H54 (cell line): ENCODE measurements at places on chromosomes 6 and 20.

DNA sequence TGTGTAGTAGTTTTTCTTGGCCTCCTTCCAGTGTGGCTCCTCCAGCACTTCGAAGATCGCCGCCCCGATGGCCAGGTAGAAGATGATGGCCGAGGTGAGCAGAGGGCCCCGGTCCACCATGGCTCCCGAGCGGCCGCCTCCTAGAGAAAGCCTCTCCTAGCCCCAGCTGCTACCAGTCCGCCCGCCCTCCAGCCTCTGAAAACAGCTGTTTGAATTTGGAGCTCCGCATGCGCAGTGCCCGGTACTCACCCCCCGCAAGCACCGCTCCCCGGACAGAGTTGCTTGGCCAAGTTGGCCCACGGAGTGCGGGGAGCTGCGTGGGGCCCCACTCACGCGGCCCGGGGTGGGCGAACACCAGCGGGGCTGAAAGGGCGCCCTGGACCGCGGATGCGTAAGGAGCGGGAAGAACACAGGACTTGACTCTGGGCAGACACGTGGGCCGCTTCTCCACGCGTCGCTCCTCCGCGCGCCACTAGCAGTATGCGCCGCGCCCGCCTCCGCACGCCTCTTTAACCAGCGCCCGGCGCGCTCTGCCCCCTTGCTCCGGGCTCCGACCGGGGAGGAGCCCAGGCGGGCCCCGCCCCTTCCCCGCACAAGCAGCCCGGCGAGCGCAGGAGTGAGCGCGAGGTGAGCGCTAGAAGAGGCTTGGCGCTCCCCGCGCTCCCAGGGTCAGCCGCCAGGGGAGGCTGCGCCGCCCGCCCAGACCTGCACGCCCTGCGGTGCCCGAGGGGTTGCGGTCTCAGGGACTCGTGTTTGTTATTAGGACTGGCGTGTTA, at the start of gene KCNK5:
KCNK5 (minus strand) TSS at position 484 of the 776 bp plus-strand sequence; CDS start at position 120, 364 bp downstream.
- no peak for DNase-seq

DNA sequence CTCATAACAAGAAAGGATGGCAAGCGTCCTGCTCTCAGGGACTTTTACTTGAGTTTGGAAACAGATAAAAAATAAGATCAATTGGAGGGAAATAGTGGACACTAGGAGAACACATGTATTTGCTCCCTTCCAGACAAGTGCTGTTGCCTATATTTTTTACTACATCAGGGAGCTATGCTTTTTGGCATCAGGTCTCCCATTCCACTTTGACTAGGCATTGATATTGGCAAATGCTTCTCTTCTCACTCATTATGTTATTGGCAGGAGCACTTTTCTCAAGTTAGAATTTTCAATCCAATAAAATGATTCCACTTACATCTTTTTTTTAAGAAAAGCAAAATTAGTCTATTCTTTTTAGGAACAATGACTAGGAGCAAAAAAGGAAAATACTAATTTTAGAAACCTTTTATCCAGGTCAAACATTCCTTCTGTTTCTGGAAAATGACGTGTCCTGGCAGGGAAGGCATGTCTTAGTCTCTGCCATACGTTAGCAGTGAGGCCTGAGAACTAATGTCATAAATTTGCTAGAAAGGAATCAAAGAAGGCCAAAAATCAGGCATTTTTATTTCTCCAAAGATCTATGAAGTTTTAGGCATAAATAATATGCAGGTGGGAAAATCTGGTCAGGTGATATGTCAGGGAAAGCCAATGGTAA, 21.4 kb downstream of the BCAS1 start:
- no peak for DNase-seq

DNA sequence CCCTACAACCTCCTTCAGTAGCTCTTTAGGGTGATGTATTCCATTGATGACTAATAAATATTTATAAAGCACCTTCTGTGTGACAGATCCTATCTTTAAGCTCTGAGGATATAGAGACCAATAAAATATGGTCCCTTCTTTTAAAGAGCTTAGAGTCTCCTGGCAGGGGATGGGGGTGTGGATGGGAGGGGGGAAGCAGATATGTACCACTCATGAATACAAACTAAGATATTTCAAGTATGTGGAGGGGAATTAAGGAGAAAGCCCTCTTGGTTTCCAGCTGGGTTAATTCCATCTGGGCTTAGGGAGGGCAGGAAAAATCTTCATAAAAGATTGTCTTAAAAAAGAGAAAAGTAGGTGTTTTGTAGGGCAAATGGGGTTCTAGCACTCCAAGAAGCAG, 21.6 kb upstream of the FBXO9 start:
- DNase-seq = peak; percentile 32

- DNase-seq = peak; percentile 22
These were observed 16.2 kb downstream of the GABRR2 start for GRCh38 chr6:89298680-89299465.

DNA sequence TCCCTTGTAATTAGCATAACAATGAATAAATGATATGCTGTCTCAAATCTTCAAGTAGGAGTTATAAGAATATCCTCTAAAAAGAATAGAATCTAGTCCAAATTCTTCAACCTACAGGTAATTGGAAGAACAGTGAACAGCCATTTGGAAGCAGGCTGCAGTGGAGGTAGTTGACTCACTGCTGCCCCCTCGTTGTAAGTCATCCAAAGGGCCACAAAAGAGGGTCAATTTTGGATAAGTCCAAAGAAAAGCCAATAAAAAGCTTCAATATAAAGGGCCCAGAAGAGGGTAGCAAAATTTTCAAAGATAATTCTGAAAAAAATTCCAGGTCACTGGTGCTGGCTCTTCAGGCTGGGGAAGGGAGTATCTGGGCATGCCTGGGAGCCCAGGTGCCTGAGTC, 60.8 kb upstream of the SSTR4 start:
- DNase-seq = peak; percentile 21

- DNase-seq = no peak
These were observed 31.9 kb downstream of the RALGAPB start for GRCh38 chr20:38504368-38505090.

DNA sequence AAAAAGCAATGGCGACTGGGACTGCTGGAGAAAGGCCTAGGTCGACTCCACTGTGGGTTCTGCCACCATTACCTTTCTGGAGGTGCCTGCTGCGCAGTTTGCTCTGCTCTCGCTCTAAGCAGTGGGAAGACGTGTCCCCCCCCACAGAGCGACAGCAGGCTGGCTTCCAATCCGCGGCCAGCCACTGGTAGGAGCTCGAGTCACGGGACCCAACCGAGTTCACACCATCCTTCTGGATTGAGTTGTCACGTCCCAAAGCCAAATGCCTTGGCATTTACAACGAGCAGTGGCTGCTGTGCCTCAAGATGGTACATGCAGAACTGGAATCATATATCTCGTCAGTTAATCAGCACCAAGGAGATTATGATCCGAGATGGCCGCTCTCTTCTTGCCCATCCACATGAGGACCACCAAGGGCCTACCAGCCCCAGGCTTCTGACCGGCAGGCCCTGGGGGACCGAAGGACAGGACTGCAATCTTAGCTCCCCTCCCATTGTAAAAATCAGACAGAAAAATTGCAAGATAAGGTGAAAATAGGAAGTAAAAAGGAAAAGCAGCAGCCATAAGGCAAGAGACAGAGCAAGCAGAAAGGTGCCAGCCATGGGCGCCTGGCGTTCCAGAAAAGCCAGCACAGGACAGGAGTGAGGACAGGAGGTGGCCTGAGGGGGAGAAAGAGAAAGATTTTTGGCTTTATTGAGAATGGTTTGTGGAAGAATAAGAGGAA, 74.4 kb downstream of the TRAM2 start:
- DNase-seq = no peak

DNA sequence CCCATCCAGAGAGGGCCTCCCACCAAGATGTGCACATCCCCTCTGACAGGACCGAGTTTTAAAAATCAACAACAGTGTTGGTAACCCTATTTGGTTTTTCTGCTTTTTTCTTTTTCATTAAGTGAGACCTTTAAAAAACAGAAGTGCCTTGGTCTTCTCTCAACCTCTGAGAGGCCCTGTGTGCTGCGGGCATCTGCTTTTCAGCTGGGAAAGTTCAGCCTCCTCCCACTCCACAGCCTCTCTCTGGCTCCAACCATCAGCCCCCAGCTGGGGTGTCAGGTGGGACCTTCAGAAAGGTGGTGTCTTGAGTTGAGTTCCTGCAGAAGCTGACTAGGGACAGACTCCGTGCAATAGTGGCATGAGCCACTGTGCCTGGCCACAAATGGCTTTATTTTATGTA, 64.6 kb upstream of the ZMYND8 start:
- DNase-seq = no peak

- DNase-seq = no peak
These were observed 158.1 kb downstream of the CDH26 start for GRCh38 chr20:60116128-60116909.

DNA sequence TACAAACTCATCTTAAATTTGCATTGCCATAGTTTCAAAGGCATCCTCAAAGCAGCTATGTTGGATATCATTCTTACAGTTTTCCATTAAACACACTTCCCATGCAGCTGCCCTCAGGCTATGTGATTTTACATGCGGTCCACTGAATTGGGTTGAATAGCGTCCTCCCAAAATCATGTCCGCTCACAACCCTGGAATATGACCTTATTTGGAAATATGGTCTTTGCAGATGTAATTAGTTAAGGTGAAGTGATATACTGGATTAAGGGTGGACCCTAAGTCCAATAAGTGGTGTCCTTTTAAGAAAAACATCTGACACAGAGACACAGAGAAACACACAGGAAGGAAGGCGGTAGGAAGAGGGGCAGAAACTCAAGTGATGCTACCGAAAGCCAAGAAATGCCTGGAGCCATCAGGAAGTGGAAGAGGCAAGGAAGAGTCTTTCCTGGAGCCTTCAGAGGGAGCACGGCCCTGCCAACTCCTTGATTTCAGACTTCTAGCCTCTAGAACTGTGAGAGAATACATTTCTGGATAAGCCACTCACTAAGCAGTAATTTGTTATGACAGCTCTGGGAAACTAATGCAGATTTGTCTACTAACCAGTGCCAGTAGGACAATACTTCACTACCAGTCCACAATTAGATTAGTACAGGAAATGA, 42.7 kb upstream of the NHSL1 start:
- DNase-seq = no peak

DNA sequence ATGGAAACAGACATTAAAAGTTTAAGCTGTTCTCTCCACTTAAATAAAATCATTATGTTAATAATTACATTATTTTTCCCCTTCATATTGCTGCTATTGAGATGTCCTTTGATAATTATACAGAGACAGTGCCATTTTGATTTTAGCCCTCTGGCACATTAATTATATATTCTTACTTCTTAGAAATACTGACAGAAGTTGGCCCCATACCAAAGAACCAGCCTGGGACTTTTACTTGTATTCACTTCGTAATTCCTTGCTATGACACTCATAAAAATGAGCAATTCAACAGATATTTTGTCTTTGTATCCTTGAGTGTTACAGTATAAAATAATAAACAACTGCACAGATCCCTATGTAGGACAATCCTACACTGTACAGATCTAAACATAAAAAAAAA, 743.7 kb downstream of the TBC1D32 start:
- DNase-seq = no peak

- DNase-seq = peak; percentile 34
These were observed 51.1 kb downstream of the TCP11 start for GRCh38 chr6:35089935-35090505.

DNA sequence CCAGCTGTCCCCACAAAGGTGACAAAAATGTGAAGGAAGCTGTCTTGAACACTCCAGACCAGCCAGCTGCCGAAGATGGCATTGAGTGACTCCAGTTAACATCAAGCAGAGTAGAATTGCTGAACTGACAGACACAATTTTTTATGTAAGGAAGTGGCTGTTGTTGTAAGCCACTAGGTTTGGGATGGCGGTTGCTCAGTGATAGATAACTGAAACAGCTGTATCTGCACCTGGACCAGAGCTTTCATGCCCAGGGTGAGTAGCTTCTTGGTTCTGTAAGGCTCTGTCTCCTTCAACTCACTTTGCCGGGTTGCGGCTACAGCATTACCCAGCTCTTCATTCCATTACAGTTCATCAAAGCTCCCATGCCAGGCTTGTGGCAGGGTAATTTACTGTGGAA, 49.7 kb upstream of the DDR1 start:
- DNase-seq = no peak

DNA sequence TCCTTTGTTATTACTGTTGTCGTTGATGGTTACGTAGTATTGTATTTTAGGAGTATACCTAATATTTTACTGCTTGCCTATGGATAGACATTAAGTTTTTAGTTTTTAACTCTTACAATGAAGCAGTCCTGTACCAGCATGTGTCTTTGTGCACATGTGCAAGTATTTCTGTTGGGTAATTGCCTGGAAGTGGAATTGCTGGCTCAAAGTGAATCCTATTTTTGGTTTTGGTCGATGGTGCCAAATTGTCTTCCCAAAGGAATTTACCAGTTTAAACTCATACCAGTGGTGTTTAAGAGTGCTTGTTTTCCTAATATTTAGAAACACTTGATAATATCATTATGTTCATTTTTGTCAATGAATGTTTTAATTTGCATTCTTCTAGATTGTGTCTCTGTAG, 75.5 kb downstream of the ANKS1A start:
- no peak for DNase-seq

DNA sequence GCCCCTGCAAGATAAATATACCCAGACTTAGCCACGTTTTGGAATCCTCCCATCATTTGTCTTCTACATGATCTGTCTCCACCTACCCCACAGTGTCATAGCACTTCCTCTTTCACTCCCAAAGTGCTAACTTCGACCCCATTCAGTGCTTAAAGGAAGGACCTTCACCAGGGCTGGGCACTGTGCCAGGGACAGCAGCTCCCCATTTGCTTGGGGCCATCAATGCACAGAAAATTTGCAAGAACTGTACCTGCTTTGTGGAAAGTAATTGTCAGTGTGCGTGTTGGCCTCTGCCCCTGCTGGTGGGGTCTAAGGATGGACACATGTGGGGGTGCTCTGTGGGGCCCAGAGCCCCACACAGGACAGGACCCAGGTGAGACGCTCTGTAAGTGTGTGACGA, 5.2 kb upstream of the BPIFA2 start:
- DNase-seq = no peak

GRCh38 chr20:21052241-21052640, 53.9 kb downstream of the LINC00237 start:
- no peak for DNase-seq

- no peak for DNase-seq
These were observed 60.8 kb upstream of the CARMIL1 start for GRCh38 chr6:25218346-25218745.

DNA sequence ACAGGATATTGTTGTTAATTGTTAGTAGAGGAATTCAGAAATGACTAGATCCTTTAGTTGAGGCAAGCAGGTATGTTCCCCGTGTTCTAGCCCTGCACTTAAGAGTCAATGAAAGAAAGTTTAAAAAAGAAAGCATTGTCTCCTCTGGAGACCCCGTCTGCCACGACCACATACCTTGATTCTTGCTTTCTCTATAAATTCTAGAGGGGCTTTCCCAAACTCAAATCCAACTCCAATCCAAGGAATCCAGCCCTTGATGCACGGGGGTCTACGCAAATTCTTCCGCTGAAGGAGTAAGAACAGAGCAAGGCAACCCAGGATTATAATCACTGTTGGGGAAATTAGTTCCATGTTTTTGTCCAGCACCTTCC, 401 bp downstream of the CYP39A1 start:
- DNase-seq = no peak

GRCh38 chr6:5178806-5179205, 81.9 kb downstream of the LYRM4 start:
- no peak for DNase-seq
